Cardiac atrium fibroblast (primary cell): ENCODE measurements at places on chromosomes 3 and 15. TPM values are rescaled to one million over a fixed set of nuclear protein-coding genes. Genes with fewer than 3 reads are reported as not detected.

ITIH1 gene
- not detected in 2 replicates for total RNA-seq

FOXB1 gene
- not detected in 2 replicates for total RNA-seq

TUBGCP5 gene
- total RNA-seq, result 8.5 and 14.7 TPM in 2 replicates

SNURF gene
- 2.5 and 21.7 TPM in 2 replicates for total RNA-seq

PARP15 gene
- total RNA-seq, result not detected in 2 replicates

PIGX gene
- 26.7 and 30.0 TPM in 2 replicates for total RNA-seq

PARP6 gene
- 13.6 and 19.3 TPM in 2 replicates for total RNA-seq

IL20RB gene
- total RNA-seq, result 0.97 and 1.4 TPM in 2 replicates

TMC3 gene
- 0.32 TPM in 1 of 2 replicates, not detected in the other for total RNA-seq

AADACL2 gene
- not detected in 2 replicates for total RNA-seq

LRRIQ4 gene
- total RNA-seq, result not detected in 2 replicates

TRANK1 gene
- total RNA-seq, result 6.0 and 6.9 TPM in 2 replicates

BBS4 gene
- 8.6 and 13.4 TPM in 2 replicates for total RNA-seq

LIPC gene
- total RNA-seq, result 0.16 and 0.90 TPM in 2 replicates

GHSR gene
- not detected in 2 replicates for total RNA-seq

ZNF385D gene
- 0.72 and 1.5 TPM in 2 replicates for total RNA-seq

GOLGA6D gene
- not detected in 2 replicates for total RNA-seq

VGLL3 gene
- 74.9 and 76.0 TPM in 2 replicates for total RNA-seq

MESD gene
- total RNA-seq, result 17.2 and 19.9 TPM in 2 replicates

ITIH4 gene
- total RNA-seq, result 0.49 and 4.5 TPM in 2 replicates

ETV5 gene
- 24.7 and 30.6 TPM in 2 replicates for total RNA-seq

AGBL1 gene
- not detected in 2 replicates for total RNA-seq

MOBP gene
- not detected in 2 replicates for total RNA-seq

SLC12A8 gene
- total RNA-seq, result 3.4 and 4.0 TPM in 2 replicates

PRTG gene
- total RNA-seq, result 1.3 and 5.8 TPM in 2 replicates

SKOR1 gene
- not detected in 2 replicates for total RNA-seq

COLQ gene
- total RNA-seq, result 0.36 and 1.3 TPM in 2 replicates

AP3B2 gene
- total RNA-seq, result not detected in 2 replicates
